ENCODE measurements at places on chromosomes 4 and X.

GRCh38 chr4:85673540-85673939 is 198.6 kb downstream of the ARHGAP24 start:
- DNase-seq, result no peak

GRCh38 chr4:74044677-74045076 is 6.2 kb upstream of the CXCL3 start:
- no peak for DNase-seq

GRCh38 chr4:25531272-25531671 is 124.4 kb upstream of the SLC34A2 start:
- DNase-seq, result no peak

GRCh38 chr4:165355900-165356300 is 22.9 kb upstream of the CPE start:
- DNase-seq, result no peak

DNA sequence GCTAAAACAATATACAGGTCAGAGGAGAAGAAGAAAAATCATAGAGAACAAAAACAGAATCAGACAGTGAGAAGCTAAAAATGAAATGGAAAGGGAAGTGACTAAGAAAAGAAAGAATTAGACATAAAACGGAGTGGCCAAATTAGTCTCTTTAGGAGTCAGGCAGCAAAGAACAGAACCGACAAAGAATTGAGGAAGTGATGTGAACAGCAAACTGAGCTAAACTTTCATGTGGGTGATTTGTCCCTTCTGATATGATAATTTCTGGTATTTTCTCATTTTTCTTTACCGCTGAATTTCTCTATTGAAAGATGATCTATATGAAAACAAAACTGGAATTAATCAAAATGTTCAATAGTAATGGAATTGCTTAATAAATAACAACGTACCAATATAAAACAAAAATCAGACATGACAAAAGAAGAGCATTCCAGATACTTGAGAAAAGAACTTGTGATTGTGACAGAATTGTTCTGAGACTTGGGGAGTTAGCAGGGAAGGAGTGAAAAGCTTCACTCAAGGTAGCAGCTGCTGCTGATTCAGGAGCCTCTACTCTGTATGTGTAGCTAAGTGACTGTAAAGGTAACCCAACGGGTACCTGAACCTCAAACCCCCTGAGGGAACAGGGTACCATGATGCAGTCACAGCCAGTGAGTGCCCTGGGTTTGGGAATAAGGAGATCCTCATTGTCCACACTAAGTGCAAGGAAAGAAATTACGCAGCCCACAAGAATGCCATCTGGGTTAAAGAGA is 8.8 kb downstream of the TAPT1 start:
- no peak for DNase-seq

- DNase-seq, result peak; percentile 15
Observed at GRCh38 chr4:80989921-80990544, 40.5 kb upstream of the BMP3 start.

- DNase-seq, result no peak
Observed at GRCh38 chr4:86497131-86497530, 97.0 kb upstream of the PTPN13 start.

DNA sequence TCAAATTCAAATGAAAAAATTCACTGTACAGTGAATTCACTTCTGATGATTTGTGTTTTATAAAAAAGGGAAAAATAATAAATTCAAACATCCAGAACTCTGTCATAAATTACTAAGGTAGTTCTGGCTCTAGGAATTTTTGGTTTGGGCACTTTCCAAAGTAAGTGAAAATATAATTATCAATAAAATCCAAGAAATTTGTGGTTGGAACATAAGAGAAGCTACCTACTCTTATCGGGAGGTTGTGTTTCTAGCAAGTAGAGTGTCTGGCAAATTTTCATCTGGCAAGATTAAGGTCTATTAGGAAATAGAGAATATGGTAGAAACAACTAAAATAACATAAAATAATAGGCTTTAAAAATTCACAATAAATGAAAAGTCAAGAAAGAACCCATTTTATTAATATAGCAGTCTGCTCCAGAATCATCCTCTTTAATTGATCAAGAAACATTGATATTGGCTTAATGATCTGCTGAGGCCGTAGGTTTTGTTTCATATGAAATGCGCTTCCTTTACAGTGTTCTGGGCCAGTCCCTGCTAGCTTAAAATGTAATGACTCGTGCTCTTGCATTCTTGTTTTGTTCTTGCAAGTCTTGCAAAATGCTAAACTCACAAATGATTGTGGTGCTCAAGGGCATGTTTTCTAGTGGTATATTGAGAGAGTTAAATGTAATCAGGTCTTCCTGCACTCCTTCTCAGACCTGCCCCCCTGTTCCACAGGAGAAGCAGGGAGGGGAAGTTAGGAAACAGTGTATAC is 331.4 kb downstream of the RAPGEF2 start:
- no peak for DNase-seq

DNA sequence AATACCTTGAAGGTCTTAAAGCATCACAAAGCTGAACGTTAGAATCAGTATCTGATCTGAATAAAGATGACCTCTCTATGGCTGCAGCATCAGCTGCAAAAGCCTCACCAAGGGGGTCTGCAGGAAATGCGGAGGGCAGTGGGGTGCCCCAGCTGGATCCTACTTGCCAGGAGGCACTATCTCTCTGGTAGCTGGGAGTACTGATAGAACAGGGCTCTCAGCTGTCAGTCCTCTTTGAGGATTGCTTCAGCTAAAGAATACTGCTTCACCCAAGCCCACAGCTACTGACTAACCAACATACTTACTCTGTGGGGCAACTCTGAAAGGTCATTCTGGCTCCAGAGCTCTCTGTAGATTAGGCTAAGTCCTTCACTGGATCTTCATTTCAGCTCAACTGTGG is 112.5 kb upstream of the ZFP42 start:
- DNase-seq, result no peak

- no peak for DNase-seq
Observed at GRCh38 chr4:98639523-98639922, 18.9 kb downstream of the TSPAN5 start.

DNA sequence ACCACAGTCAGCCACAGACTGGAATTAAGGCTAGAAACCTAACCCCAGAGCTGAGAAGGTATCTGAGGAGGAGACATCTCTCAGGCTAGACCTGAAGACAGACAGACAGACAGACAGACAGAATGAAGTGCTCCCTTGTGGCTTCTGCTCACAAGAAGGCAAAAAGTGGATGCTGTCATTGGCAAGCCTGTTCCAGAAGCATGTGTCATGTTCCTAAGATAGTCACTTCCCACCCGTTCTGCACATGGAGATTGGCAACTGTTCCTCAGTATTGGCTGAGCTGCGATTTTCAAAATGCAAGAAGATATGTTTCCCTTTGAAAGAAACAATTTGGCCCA is 166.4 kb downstream of the NSUN7 start:
- DNase-seq, result no peak

GRCh38 chr4:124940387-124940786 is 227.9 kb upstream of the ANKRD50 start:
- no peak for DNase-seq

GRCh38 chrX:85815203-85815751 is 232.1 kb downstream of the CHM start:
- DNase-seq, result no peak

DNA sequence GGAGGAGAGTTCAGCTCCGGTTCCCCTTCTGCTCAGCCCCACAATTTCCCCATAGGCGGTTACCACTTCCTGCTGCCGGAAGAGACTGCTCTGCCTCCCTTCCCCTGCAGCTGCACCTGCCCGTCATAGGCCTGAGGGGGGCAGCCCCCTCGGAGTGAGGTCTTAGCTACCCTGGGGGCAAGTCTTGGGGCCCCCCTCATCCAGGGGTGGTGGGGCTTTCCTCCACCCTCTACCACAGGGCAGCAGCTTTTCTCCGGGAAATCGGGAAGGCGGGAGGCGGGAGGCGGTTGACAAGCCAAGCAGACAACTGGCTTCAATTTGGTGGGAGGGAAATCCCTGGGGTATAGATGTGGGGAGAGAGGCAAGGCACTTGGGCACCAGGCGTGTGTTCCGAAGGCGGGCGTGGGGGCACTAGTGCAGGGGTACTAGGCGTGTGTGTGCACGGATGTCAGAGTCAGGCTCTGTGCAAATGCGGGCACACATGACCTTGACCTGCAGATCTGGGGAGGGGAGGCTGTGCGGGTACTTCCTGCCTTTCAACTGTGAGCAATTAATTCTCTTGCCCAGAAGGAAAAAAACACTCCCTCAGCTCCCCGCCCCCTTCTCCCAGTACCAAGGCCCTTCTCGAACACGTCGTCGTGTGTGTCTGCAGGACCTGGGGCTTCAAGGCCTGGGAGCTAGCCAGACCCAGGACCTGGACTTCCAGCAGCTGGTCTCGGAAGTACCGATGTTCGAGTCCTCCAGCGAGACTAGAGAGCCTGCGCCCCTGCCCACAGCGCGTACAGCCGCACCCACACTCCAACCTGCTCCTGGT is 1.0 kb upstream of the ARHGAP4 start:
- DNase-seq, result peak; percentile 55

GRCh38 chr4:54658252-54659093 is 716 bp downstream of the KIT start:
- peak; percentile 35 for DNase-seq

GRCh38 chr4:60089546-60090273 is 1110.4 kb upstream of the ADGRL3 start:
- DNase-seq, result no peak

DNA sequence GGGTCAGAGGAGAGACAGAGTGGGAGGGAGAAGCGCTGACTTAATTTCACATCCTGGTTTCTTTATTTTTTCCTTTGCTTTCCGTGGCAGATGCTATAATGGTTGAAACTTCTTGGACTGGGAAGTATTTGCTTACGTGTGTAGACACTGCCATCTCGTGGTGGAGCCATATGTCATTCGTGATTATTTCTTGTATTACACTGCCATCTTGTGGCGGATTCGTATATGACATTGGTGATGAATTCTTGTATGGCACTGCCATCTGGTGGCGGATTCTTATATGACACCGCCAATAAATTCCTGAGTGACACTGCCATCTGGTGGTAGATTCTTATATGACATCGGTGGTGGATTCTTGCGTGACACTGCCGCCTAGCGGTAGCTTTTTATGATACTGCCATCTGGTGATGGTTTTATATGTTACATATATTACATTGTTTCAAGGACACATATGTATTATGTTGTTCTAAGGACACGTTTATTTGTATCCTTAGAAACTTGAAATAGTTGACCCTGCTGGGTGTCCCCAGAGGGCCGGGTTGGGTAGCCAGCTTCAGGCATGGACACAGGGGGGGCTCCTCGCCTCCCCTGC is 37.3 kb upstream of the CLCN4 start:
- peak; percentile 64 for DNase-seq

- no peak for DNase-seq
Observed at GRCh38 chrX:18769812-18770573, 62.5 kb downstream of the PPEF1 start.

GRCh38 chrX:110414679-110415439 is 56.2 kb downstream of the RTL9 start:
- DNase-seq, result no peak

- no peak for DNase-seq
Observed at GRCh38 chr4:136935871-136936270, 596.4 kb downstream of the PCDH18 start.

- DNase-seq, result no peak
Observed at GRCh38 chrX:44017676-44018075, 44.5 kb upstream of the NDP start.

- DNase-seq, result no peak
Observed at GRCh38 chr4:152655272-152656129, 24.3 kb downstream of the TMEM154 start.

DNA sequence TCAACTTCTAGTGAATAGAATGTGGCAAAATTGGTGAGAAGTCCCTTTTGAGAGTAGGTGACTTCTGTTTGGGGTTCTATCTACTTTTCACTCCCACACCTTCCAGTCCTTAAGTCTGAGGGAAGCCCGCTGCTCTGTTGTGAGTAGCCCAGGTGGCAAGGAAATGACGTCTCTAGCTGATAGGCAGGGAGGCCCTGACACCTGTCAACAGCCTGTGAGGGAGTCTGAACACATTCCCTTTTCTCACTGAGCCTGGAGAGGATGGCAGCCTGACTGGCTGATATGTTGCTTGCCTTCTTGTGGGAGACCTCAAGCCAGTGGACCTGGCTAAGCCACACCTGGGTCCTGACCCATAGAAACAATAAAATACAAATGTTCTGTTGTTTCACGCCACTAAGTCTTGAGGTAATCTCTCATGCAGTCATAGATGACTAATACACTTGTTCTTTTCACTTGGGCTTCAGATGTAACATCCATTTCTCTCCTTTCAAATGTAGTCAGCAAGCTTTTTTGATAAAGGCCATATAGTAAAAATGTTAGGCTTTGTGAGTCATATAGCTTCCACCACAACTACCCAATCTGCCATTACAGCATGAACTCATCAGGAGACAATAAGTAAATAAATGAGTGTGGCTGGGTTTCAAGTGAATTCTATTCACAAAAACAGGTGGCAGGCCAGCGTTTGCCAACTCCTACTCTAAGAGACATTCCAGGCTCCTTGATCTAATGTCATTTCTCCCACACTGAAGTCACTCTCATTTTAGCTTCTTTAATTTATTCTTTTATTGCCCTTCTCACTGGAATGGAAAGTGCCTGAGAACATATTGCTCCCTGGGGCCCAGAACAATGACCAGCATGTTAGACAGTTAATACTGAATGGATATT is 265.1 kb upstream of the MAD2L1 start:
- no peak for DNase-seq

GRCh38 chrX:44503560-44503959 is 39.1 kb downstream of the FUNDC1 start:
- DNase-seq, result no peak

DNA sequence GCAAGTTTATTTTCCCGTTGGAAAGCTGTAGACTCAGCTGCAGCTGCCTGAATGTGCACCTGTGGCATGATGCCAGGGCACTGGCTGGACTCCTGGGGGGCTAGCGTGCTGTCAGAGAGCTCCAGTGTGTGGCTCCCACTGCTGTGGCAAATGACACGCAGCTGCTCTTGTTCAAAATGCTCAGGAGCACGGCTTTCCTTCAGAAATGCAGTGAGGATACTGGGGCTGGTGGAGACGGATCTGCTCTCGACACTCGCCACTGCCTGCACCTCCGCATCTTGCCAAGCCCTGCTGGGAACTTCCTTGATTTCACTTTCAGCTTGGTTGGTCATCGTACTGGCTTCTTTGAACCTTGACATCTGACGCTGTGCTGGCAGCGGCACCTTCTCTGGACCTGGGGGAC is 58.7 kb downstream of the GPRIN3 start:
- no peak for DNase-seq

- DNase-seq, result no peak
Observed at GRCh38 chr4:175412746-175413145, 399.3 kb downstream of the GPM6A start.

DNA sequence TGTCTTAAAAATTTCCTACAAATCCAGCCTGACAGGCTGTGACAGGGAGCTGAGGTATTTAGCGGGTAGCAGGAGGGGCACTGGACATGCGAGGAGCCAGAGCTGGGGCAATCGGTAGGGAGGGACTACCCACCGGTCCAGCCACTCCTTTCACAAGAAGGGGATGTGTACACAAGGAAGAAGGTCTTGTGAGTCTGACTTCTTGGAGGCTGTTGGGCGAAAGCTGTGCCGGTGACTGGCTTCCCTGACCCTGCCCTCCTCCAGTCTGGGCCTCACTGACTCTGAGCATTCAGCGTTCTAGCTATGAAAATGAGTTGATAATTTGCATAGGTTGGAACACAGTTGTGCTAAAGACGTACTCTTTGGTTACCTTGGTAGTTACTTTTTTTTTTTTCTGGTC is 12.7 kb upstream of the CXCL8 start:
- DNase-seq, result no peak

Measured in WERI-Rb-1 (cell line).